ENCODE measurements at places on chromosomes 5 and 9.

DNA sequence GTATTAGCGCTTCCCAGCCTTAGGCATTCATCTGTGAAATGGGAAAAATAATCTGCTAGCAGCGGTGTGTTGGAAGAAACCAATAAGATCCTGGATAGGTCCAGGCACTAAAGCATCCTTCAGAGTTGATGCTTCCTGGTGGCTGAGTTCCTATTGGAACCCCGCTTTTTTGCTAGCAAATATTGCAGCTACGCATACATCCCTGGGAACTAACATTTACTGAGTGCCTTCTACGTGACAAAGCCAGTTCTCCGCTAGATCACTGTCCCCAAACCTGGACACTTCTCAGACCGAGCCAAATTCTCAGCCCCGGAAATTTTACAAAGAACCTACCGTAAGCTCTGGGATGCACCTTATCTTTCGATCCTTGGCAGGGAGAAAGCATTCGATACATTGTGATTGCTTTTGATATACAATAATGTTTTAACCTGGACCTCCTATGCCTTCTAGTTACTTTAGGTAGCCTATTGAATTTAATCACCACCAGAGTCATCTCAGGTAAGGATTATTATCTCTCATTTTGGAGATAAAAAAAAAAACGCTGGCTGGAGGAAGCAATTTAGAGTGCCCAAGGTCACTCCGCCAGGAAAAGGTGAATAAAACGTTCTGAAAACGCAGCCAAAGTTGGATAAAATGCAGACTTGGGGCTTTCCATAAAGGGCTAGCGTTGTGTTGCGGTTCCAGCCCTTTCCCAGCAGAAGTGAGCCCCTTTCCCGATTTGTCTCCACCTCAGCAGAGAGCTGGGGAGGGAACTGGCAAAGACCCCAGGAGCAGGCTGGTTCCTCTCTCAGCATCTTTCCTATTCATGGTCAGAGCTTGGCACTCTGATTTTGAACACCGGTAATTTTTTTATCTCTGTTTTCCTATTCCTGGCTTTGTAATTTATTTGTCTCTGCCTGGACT is 2.6 kb upstream of the MSX2 start:
- DNase-seq = no peak

DNA sequence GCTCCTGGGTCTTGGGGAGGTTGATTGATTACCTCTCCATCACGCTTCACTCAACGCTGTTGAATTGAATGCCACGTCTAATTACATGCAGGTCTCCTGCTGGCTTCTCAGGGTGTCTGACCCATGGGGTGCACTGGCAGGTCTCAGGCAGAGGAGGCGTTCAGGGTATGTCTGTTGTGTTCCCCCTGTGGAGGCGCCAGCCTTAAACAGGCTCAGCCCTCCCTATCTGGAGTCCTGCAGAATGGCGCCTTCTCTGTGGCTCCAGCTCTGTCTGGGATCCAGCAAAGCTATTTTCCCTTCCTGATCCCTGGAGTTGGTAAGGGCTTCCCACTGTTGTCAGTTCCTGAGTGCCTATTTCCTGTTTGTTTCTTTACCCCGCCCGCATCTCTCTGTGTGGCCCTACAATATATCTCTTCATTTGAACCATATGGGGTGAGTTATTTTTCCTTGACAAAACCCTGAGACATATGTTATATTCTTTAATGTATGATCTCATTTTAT is 150.0 kb downstream of the NTRK2 start:
- no peak for DNase-seq

DNA sequence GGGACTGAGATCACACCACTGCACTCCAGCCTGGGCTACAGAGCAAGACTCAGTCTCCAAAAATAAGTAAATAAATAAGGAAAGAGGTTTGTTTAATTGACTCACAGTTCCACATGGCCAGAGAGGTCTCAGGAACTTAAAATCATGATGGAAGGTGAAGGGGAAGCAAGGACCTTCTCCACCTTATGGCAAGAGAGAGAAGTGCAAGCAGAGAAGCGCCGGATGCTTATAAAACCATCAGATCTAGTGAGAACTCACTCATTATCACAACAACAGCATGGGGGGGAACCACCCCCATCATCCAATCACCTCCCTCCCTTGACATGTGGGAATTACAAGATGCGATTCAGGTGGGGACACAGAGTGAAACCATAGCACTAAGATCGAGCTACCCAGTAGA is 22.8 kb upstream of the RGMB start:
- DNase-seq = peak; percentile 30

GRCh38 chr5:169161022-169161680 is 139.8 kb downstream of the SLIT3 start:
- DNase-seq = no peak

- peak; percentile 40 for DNase-seq
Measured at GRCh38 chr9:84224246-84224645, 116.3 kb downstream of the SLC28A3 start.

GRCh38 chr9:79774356-79774755 is 202.6 kb downstream of the TLE4 start:
- DNase-seq = no peak

- no peak for DNase-seq
Measured at GRCh38 chr5:139061274-139061673, 136.9 kb downstream of the SIL1 start.

GRCh38 chr5:54243483-54244080 is 66.8 kb downstream of the ARL15 start:
- peak; percentile 81 for DNase-seq

DNA sequence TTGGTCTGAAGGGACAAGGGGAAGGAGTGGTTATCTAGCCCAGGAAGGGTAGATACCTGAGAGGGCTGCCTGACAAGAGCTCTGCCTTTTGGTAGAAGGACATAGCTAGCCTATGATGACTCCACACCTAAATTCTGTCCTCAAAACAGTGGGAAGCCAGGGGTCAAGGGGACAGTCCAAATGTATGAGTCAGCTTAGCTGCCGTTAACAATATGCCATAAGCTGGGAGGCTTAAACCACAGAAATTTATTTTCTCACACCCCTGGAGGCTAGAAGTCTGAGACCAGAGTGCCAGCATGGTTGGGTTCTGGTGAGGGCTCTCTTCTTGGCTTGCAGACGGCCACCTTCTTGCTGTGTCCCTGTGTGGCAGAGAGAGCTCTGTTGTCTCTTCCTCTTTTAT is 306.4 kb downstream of the NTRK2 start:
- no peak for DNase-seq

- no peak for DNase-seq
Measured at GRCh38 chr5:108295578-108296368, 86.1 kb downstream of the FBXL17 start.

DNA sequence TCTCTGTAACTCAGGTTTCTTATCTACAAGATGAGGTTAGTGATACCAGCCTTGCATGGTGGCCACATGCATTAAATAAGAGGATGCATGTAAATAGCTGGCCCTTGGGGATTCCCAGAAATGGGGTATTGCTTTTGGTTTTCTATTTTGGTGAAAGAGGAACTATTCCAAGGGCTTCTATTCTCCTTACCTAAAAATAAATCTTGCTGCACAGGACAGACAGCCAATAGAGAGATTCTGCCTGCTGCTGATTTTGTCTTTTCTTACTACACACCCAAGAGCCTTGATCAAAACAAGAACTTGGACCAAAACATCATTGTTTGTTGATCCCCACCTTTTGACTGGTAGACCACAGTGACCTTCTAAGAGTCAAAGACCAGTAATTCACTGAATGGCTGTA is 161.8 kb downstream of the PJA2 start:
- no peak for DNase-seq

DNA sequence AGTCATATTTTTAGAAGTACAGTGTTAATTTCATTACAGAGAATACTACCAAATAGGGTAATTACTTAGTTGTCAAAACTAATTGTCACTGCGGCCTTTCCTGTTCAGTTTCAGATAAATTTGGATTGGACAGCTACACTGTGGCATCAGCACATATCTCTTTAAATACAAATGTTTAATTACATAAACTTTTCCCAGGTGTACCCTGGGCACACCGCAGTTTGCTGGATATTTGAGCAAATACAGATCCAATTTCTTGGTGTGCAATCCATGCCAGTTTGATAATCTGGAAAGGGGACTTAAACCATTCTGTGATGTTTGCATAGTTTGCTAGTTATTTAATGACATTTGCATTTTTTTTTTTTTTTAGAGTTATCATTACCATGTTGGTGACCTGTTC is 10.8 kb downstream of the ATP6V0E1 start:
- no peak for DNase-seq

GRCh38 chr5:174177531-174177930 is 132.0 kb downstream of the NSG2 start:
- no peak for DNase-seq

GRCh38 chr9:38413283-38413682 is 11.0 kb downstream of the IGFBPL1 start:
- no peak for DNase-seq

GRCh38 chr5:124172389-124173003 is 573.9 kb downstream of the ZNF608 start:
- no peak for DNase-seq

DNA sequence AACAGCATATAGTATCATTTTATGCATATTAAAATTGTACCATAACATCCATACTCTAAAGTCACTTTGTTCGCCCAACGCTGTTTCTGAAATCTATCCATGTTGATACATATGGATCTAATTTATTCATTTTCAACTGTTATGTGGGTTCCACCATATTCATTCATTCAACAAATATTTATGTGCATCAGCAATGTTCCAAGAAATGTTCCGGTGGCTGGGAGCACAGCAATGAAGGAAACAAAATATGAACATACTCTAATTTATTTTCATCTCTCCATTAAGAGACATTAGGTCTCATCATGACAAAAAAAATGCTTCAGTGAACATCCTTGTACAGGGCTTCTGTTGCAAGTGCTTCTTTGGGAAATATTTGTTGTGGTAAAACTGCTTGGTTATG is 75.4 kb downstream of the MARCHF3 start:
- DNase-seq = no peak

GRCh38 chr9:129880654-129881546 is 45.6 kb downstream of the USP20 start:
- DNase-seq = no peak

- DNase-seq = no peak
Measured at GRCh38 chr5:61746831-61747575, 414.9 kb downstream of the ZSWIM6 start.

- DNase-seq = no peak
Measured at GRCh38 chr5:66344544-66344943, 200.4 kb downstream of the SREK1 start.

GRCh38 chr5:65144136-65144871 is 337.4 kb downstream of the ADAMTS6 start:
- no peak for DNase-seq

GRCh38 chr5:140246378-140247122 is 56.4 kb downstream of the PFDN1 start:
- DNase-seq = no peak

DNA sequence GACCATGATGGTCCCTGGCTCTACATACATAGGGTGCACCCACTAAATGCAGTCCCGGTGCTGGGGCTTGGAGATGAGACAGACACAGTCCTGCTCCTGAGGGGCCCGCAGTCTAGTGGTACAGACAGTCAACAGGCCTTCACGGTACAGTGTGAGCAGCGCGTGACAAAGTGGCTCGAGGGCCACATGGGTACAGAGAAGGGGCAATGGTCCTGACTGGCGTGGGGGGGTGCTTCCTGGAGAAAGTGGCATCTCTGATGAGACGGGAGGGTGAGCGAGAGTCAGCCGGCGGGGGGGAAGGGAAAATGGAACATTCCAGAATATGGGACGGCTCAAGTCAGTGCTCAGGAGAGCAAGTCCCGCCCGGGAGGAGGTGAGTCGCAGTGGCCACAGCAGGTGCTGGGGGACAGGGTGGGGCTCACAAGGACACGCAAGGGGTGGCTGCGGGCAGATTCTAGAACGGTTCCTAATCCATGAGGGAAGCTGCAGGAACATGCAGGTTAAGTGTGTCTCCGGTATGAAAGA is 38.0 kb downstream of the WHRN start:
- no peak for DNase-seq

- DNase-seq = peak; percentile 79
Measured at GRCh38 chr5:150081541-150082283, 4.6 kb downstream of the CSF1R start.

- peak; percentile 71 for DNase-seq
Measured at GRCh38 chr9:126722922-126723806, 81.7 kb upstream of the ZBTB43 start.

- DNase-seq = peak; percentile 10
Measured at GRCh38 chr5:157198277-157198986, 17.8 kb downstream of the ITK start.

- peak; percentile 90 for DNase-seq
Measured at GRCh38 chr9:91714020-91714806, 235.8 kb downstream of the ROR2 start.

GRCh38 chr5:96901384-96901783 is 25.1 kb downstream of the ERAP2 start:
- no peak for DNase-seq

DNA sequence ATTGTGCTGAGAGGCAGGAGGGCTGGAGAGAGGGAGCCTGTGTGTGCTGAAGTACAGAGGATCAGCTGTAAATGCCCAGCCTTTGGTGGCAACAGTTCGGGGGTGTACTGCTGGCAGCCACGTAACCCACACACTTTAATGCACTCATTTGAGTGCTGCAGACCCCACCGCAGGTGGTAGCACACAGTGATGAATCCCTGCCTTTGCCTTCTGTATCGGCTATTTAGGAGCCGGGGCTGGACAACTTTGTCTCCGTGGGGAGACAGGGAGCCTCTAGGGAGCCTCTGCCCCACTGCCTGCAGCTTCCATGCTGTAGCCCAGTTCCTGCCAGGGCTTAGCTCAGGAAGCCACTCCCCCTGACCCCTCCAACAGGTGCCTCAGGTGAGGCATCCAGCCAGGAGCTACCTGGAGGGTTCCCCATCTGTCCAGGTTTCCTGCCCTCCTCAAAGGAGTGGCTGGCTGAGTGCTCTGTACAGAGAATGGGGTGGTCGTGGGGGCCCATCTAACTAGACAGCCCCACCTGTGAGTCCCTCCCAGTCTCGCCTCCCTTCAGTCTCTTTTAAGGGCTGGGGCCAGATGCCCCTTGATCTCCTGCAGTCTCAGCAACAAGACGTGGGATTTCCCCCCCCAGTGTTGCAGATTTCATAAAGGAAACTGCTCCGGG is 44.5 kb downstream of the SECISBP2 start:
- no peak for DNase-seq

GRCh38 chr5:65970481-65971367 is 44.3 kb downstream of the ERBIN start:
- no peak for DNase-seq

- no peak for DNase-seq
Measured at GRCh38 chr5:34035756-34036155, 7.3 kb downstream of the C1QTNF3 start.
